ENCODE measurements at places on chromosomes 16 and 17. TPM values are rescaled to one million over a fixed set of nuclear protein-coding genes. Genes with fewer than 3 reads are reported as not detected.

Gene MRTFB
- total RNA-seq = 8.6 TPM

Gene PABPN1L
- not detected for total RNA-seq

Gene ABCA10
- total RNA-seq = not detected

Gene METTL23
- 34.4 TPM for total RNA-seq

Gene KCNJ2
- not detected for total RNA-seq

GRCh38 chr17:77742579-77742978, 215.9 kb upstream of the TNRC6C start:
- DNase-seq = no peak

- DNase-seq = no peak
These were observed 14.1 kb downstream of the RAB40C start for GRCh38 chr16:603933-604332.

Gene FNDC8
- total RNA-seq = not detected

DNA sequence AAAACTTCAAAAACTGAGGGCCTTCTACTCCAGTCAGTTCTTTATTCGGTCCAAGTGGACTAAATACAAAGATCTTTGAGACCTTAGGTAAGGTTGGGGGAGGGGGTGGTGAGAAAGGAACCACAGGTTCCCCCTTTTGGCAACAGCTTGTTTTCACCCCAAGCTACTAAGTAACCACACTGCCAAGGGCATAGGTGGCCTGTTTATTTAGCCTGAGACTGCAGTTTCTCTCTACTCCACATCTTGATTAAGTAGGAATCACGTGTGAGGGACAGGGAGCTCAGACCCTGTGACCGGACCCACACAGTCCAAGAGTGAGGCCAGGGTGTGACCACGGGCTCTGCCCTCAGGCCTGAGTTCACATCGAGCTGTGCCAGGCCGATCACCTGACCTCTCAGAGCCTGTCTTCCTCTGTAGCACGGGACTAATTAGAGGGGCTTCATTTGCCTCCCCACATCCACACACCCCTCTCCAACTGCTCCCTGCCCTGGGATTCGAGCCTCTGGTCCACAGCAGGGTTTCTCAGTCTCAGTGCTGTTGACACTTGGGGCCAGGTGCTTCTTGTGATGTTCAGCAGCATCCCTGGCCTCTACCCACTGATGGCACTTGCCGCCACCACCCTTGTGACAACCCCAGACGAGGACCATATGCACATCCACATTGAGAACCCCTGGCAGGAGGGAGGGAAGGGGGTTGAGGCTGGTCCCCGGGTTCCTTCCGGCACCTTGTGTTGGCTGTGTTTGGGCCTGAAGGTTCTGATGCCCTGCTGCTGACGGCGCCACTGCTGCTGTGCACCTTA, 17.8 kb downstream of the ST6GALNAC2 start:
- DNase-seq = no peak

DNA sequence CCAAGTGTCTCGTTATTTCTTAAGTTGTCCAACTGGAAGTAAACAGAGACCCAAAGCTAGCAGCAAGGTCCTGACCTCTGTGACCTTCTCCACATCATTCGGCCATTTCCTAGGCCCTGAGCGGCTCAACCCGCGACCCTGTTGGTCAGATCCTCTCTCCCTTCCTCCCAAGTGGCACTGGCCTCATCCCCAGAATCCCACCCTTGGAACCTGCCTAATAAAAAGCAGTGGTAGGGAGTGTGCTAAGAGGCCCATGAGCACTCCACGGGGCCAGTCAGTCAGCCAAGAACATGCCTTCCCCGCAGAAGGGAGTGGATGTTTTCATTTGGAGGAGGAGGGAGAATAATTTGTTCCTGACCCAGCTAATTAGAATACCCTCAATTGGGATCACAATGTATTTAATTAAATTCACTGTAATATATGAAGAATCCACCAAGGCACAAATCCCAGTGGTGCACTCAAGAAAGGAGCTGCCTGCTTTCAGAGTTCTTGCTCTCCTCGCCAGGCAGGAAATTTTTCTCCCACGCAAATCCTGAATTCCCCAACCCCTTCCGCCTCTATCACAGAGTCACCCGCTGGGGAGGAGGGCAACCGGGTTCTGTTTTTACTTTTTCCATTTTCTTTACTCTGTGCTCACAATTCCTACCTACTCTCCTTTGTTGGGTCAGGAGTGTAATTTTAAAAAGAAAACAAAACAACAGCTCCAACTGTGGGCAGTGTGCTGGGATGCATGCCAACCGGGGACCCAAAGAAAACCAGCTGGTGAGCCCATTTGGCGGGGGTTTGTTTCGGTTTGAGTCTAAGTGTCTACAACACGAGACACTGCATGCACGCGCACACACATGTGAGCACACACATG, 153.4 kb downstream of the ZFHX3 start:
- no peak for DNase-seq

Gene SMIM36
- total RNA-seq = not detected

DNA sequence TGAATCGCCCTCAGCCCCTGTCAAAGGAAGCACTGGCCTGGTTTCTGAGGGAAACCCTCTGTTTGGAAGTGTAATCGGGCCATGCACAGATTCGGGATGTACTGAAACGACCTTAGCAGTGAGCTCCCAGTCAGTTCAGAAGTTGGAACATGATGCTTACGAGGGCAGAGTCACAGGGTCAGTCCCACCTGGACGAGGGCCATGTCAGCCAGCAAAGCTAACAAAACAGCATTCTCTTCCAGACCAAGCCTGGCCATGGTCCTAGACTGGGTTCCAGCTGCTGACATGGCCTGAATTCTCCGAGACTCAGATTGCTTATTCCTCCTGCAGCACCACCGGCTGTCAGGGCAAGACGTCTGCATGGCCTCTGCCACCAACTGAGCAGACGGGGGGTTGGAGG, 192.2 kb upstream of the WSCD1 start:
- no peak for DNase-seq

DNA sequence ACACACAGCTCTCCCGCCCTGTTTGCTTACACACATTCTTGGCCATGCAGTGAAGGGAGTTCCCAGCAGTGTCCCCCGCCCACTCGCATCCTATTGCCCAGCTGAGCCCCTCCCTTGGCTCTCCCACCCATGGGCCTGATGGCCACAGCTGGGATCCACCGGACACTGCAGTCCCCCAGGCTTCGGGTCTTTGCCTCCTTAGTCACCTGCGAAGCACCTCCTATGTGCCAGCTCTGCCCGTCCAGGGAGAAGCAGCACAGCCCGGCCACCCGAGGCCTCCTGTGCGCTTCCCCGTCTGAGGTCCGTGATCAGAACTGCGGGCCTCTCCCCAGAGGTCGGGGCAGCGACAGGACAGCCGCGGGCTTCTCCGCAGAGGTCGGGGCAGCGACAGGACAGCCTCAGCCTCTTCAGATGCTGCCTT, 136.9 kb downstream of the BANP start:
- no peak for DNase-seq

Gene COG8
- 47.0 TPM for total RNA-seq

DNA sequence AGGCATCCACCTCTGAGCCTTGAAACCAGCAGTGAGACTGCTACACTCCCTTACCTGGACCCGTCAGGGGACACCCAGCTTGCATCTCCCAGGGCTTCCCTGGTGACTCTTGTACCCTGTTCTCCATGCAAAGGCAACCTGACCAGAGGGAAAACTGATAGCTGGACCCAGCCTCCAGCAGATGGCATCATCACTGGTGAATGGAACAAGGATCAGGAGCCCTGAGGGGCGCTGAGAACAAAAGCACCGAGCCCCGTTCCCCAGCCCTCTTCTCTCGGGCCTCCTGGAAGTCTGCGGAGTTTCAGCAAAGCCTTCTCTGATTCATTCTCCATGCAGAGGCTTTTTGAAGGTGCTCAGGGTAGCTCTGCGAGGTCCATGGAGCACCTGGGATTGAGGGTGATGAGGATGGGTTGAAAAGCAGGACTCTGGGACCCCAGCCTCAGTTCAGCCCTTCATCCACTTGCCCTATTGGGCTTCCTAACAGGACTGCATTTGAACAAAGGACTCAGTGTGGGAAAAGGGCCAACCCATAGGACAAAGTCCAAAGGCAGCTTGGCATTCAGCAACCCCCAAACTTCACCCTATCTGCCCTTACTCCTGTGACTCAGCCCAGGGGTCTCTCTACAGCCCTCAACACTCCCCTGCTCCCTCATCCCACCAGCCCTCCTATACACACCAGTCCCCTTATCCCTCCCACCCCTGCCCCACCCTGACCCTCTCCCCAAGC, 45.0 kb upstream of the LHX1 start:
- DNase-seq = no peak

- no peak for DNase-seq
These were observed 16.3 kb downstream of the CTRB1 start for GRCh38 chr16:75234856-75235696.

DNA sequence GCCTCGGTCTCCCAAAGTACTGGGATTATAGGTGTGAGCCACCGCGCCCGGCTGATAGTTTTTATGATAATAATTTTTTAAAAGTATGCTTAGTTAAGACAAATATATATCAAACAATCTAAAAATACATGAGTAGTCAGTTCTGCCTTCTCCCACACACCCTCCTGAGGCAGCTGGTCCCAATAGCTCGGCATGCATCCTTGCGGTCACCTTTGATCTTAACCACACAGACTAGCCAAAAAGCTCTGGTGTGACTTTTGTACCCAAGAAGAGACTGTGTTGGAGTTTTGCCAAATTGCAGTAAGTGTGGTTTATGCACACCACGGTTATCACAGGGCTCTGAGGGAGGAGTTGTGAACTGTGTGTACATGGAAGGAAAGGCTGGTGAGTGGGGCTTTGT, 25.6 kb downstream of the ATP6V0A1 start:
- peak; percentile 52 for DNase-seq

- DNase-seq = no peak
These were observed 937.6 kb upstream of the EEF2KMT start for GRCh38 chr16:6035161-6035560.

DNA sequence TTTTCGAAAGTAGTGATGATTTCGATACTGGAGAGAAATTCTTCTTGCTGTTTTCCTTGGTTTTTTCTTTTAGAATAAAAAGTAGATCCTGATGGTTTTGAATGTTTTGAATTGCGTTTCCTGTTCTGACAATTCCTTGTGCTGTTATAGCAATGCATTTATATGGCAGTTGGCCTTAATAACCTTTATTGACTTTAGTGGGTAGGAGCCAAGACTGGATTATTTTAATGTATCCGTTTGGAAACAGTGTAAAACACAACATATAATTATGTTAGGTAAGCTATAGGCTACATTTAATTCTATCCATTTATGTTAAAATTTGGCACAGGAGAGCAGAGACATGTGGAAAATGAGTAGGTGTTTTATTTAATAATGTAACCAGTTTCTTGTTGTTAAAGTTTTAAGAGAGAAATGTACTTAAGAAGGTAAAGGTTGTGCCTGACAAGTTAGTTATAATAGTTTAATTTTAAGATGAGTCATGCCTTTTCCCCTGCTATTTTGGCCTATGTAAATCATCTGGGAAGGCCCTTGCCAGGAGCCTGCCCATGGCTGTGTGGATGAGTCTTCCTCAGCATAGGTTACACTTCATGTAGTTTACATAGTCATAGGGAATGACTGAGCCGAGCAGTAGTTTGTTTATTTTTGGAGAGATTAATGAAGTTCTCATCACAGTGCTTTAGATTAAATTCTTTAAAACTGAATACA, 189.9 kb downstream of the FTO start:
- DNase-seq = no peak

- DNase-seq = no peak
These were observed 50.6 kb downstream of the TENT4B start for GRCh38 chr16:50203681-50204080.

- no peak for DNase-seq
These were observed 484.9 kb upstream of the WSB1 start for GRCh38 chr17:26809033-26809432.
